COLO829 (cell line): ENCODE measurements at places on chromosomes 5 and 9.

GRCh38 chr5:151062405-151063141 lies 18.3 kb downstream of the TNIP1 start:
- DNase-seq: no peak

- no peak for DNase-seq
Measured at GRCh38 chr5:53276825-53277224, 167.3 kb upstream of the MOCS2 start.

- DNase-seq: no peak
Measured at GRCh38 chr5:41312066-41312465, 98.7 kb upstream of the C6 start.

DNA sequence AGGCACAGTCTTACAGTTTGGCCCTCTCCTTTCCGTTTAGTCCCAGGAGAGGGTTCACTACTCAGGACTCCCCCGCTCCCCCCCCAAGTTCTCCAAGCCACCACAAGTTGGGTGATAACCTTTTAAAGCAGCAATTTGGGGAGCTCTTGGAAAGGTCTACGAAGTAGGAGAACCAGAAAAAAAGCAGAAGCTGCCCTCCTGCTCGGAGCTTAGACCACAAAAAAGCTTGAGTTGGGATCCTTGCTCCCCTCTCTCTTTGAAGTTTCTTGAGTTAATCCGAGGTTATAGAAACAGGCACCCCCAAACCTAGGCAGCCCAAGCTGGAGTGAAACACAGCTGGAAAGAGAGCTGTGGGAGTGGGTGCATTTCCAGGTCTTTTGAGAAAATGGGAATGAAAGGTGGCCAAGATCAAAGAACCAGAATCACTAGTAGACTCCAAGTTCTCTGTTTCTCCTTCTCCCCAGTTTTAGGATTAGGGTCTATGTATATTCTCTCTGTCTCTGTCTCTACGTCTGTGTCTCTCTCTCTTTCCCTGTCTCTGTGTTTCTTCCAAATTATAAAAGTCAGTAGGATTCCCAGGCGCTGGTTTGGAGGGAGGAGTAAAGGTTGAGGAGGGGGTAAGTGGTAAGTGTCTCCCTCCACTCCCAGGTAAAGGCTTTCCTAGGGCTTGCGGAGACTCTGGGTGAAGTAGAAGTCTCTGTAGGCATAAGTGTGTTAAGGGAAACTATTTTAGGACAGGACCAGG lies 2.8 kb downstream of the LHX2 start:
- no peak for DNase-seq

- no peak for DNase-seq
Measured at GRCh38 chr5:102853680-102854079, 98.6 kb downstream of the PAM start.

- DNase-seq: peak; percentile 29
Measured at GRCh38 chr5:95822043-95822541, 434 bp downstream of the GLRX start.

DNA sequence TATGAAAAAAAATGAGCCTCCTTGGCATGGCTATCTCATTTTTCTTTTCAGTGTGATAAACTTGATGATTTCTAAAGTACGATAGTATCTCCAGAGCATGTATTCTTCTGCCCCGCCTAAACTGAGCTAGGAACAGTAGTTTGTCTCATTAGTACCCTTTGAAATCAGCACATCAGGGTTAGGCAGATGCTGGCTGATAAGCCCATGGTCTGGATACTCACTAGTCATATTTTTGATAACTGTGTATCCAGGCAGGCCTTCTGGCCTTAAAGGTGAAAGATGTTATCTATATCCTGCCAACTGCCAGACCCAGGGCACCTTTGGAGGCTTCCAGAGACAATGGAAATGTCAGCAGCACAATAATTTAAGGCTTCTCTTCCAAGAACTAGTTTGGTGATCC lies 103.8 kb downstream of the GIN1 start:
- DNase-seq: no peak

DNA sequence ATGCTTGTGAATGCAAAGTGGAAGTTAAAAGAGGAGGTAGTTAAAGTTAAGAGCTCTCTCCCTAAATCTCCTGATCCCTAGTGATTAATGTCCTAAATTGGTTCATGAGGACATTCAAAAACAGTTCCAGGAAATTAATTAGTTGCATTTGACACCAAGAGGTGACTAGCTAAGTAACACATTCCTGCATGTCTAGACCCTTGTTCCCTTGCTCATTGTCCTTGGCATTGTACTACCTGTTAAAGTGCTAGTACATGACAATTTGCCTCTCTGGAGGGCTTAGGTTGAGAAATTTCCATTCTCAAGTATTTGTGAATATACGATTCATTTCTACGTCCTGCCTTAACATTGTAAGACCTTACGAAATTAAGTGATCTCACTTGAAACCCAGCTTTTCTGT lies 278.6 kb upstream of the CDH10 start:
- no peak for DNase-seq
